T-helper 17 cell (primary cell): ENCODE measurements at places on chromosomes 6 and 20. TPM values are rescaled to one million over a fixed set of nuclear protein-coding genes. Genes with fewer than 3 reads are reported as not detected.

The RGL2 gene
- 56.2 TPM for total RNA-seq

The SAPCD1 gene
- total RNA-seq: 4.2 TPM

The HDDC2 gene
- total RNA-seq: 22.1 TPM

The CNBD2 gene
- 11.7 TPM for total RNA-seq

The MUCL3 gene
- not detected for total RNA-seq

The PM20D2 gene
- total RNA-seq: 5.5 TPM

The OOEP gene
- 0.40 TPM for total RNA-seq

The OPN5 gene
- not detected for total RNA-seq

The GLP1R gene
- not detected for total RNA-seq

The LZTS3 gene
- total RNA-seq: 19.1 TPM

The SLC26A8 gene
- total RNA-seq: not detected

The TGM3 gene
- total RNA-seq: not detected

The CTCFL gene
- total RNA-seq: not detected

The TCP11 gene
- total RNA-seq: not detected

The LAMP5 gene
- total RNA-seq: 1.0 TPM
